ENCODE measurements at places on chromosomes 5 and 9. TPM values are rescaled to one million over a fixed set of nuclear protein-coding genes. Genes with fewer than 3 reads are reported as not detected.

CATSPER3 gene
- total RNA-seq = 0.41 TPM

PCDHAC2 gene
- total RNA-seq = 4.4 TPM

ANKRD18A gene
- 13.1 TPM for total RNA-seq

ALDOB gene
- total RNA-seq = not detected

TEX48 gene
- total RNA-seq = not detected

PCDHA9 gene
- not detected for total RNA-seq

GNA14 gene
- not detected for total RNA-seq

FOXD4L3 gene
- total RNA-seq = not detected

TAF11L10 gene
- total RNA-seq = not detected

TBC1D2 gene
- total RNA-seq = 8.8 TPM

FOXI1 gene
- total RNA-seq = not detected

LHX2 gene
- 4.7 TPM for total RNA-seq

HTR1A gene
- total RNA-seq = not detected

NIPAL4 gene
- total RNA-seq = 13.5 TPM

GZMA gene
- total RNA-seq = not detected

SLIT3 gene
- 13.2 TPM for total RNA-seq

MTRR gene
- total RNA-seq = 30.7 TPM

DNAH5 gene
- total RNA-seq = 2.1 TPM

PPP2R2B gene
- total RNA-seq = 0.12 TPM

PCDHB9 gene
- total RNA-seq = 0.26 TPM

EFNA5 gene
- 19.2 TPM for total RNA-seq

ZBTB26 gene
- 1.9 TPM for total RNA-seq

ANGPTL2 gene
- not detected for total RNA-seq

EXOSC2 gene
- total RNA-seq = 48.2 TPM

CCNB1 gene
- total RNA-seq = 275 TPM

LCP2 gene
- not detected for total RNA-seq

GRIA1 gene
- total RNA-seq = not detected

SPINK6 gene
- 0.45 TPM for total RNA-seq

RAD1 gene
- 36.3 TPM for total RNA-seq

GLRA1 gene
- not detected for total RNA-seq
